Regular cardiac myocyte (primary cell): ENCODE measurements at places on chromosomes 4 and X. TPM values are rescaled to one million over a fixed set of nuclear protein-coding genes. Genes with fewer than 3 reads are reported as not detected.

Gene AMOT
- 0.85 and 5.2 TPM in 2 replicates for total RNA-seq

Gene CD40LG
- not detected in 2 replicates for total RNA-seq

Gene HPSE
- total RNA-seq, result 0.56 and 0.58 TPM in 2 replicates

Gene KIAA0232
- 14.2 and 17.8 TPM in 2 replicates for total RNA-seq

Gene ZNF595
- 8.4 and 10.1 TPM in 2 replicates for total RNA-seq

Gene MAPK10
- total RNA-seq, result 3.3 and 8.5 TPM in 2 replicates

Gene LRIT3
- total RNA-seq, result under 0.01 TPM in 1 of 2 replicates, not detected in the other

Gene NUDT6
- total RNA-seq, result 7.1 and 9.9 TPM in 2 replicates

Gene JCHAIN
- total RNA-seq, result 0.19 and 2.0 TPM in 2 replicates

Gene JAKMIP1
- not detected in 2 replicates for total RNA-seq

Gene LGI2
- under 0.01 and 0.85 TPM in 2 replicates for total RNA-seq

Gene SPANXD
- total RNA-seq, result not detected in 2 replicates

Gene ACOX3
- total RNA-seq, result 20.3 and 24.0 TPM in 2 replicates

Gene AMMECR1
- 6.2 and 13.4 TPM in 2 replicates for total RNA-seq

Gene TRIM75
- not detected in 2 replicates for total RNA-seq

Gene CACNA1F
- total RNA-seq, result 0.19 TPM in 1 of 2 replicates, not detected in the other

Gene BEX5
- total RNA-seq, result 0.28 TPM in 1 of 2 replicates, not detected in the other

Gene OPRPN
- not detected in 2 replicates for total RNA-seq

Gene FGFR3
- 0.56 and 1.7 TPM in 2 replicates for total RNA-seq

Gene RAI2
- total RNA-seq, result 0.38 and 0.56 TPM in 2 replicates

Gene COX7B2
- total RNA-seq, result not detected in 2 replicates

Gene RNF150
- 0.38 and 1.7 TPM in 2 replicates for total RNA-seq

Gene MAGEB2
- not detected in 2 replicates for total RNA-seq

Gene ZNF185
- total RNA-seq, result 4.2 and 29.5 TPM in 2 replicates

Gene SLC39A8
- total RNA-seq, result 14.8 and 22.0 TPM in 2 replicates

Gene AFP
- total RNA-seq, result 0.38 and 0.85 TPM in 2 replicates

Gene REST
- total RNA-seq, result 23.4 and 40.6 TPM in 2 replicates

Gene CT45A10
- total RNA-seq, result not detected in 2 replicates

Gene DKK2
- total RNA-seq, result 0.19 TPM in 1 of 2 replicates, not detected in the other

Gene COL4A6
- total RNA-seq, result 3.7 and 4.6 TPM in 2 replicates

Gene JADE1
- 33.0 and 33.5 TPM in 2 replicates for total RNA-seq

Gene CYBB
- under 0.01 TPM in 2 replicates for total RNA-seq

Gene ERAS
- not detected in 2 replicates for total RNA-seq

Gene HMGN5
- total RNA-seq, result 0.38 and 2.5 TPM in 2 replicates

Gene UGT2A3
- under 0.01 and 0.28 TPM in 2 replicates for total RNA-seq

Gene THOC2
- total RNA-seq, result 54.6 and 65.4 TPM in 2 replicates

Gene MSN
- 148 and 485 TPM in 2 replicates for total RNA-seq
